Smooth muscle cell of the coronary artery (primary cell): ENCODE measurements at places on chromosomes 12 and 14. TPM values are rescaled to one million over a fixed set of nuclear protein-coding genes. Genes with fewer than 3 reads are reported as not detected.

The GNB3 gene
- 1.7 and 1.8 TPM in 2 replicates for total RNA-seq

The KLRG1 gene
- 0.15 and 0.35 TPM in 2 replicates for total RNA-seq

The CRIP1 gene
- 1.2 and 7.7 TPM in 2 replicates for total RNA-seq

The CACNA1C gene
- total RNA-seq, result 1.7 and 7.4 TPM in 2 replicates

The TCL1B gene
- not detected in 2 replicates for total RNA-seq

The ACOT6 gene
- not detected in 2 replicates for total RNA-seq

The MAPK1IP1L gene
- total RNA-seq, result 3.6 and 10.4 TPM in 2 replicates

The VAMP1 gene
- total RNA-seq, result 8.6 and 19.4 TPM in 2 replicates

The SGPP1 gene
- 10.1 and 18.9 TPM in 2 replicates for total RNA-seq

The OR2AP1 gene
- not detected in 2 replicates for total RNA-seq

The C3AR1 gene
- under 0.01 and 0.30 TPM in 2 replicates for total RNA-seq

The TSPAN8 gene
- 0.35 and 154 TPM in 2 replicates for total RNA-seq

The TMPRSS12 gene
- total RNA-seq, result not detected in 2 replicates

The LRRK2 gene
- total RNA-seq, result 1.7 and 9.2 TPM in 2 replicates

The RFX4 gene
- total RNA-seq, result not detected in 2 replicates

The CYP46A1 gene
- 0.08 and 0.59 TPM in 2 replicates for total RNA-seq

The AQP2 gene
- total RNA-seq, result not detected in 2 replicates

The ABHD12B gene
- not detected in 2 replicates for total RNA-seq

The JAG2 gene
- 1.6 and 4.2 TPM in 2 replicates for total RNA-seq

The PTCSC3 gene
- total RNA-seq, result not detected in 2 replicates

The PPFIA2 gene
- 0.08 and 2.5 TPM in 2 replicates for total RNA-seq

The RILPL1 gene
- total RNA-seq, result 10.1 and 16.0 TPM in 2 replicates

The PLXNC1 gene
- 1.1 and 19.5 TPM in 2 replicates for total RNA-seq

The TAS2R31 gene
- 1.2 and 2.3 TPM in 2 replicates for total RNA-seq

The SMCO2 gene
- 0.08 TPM in 1 of 2 replicates, not detected in the other for total RNA-seq

The RPL10L gene
- not detected in 2 replicates for total RNA-seq

The SLC25A47 gene
- total RNA-seq, result not detected in 2 replicates

The CMTM5 gene
- total RNA-seq, result not detected in 2 replicates

The EFS gene
- 1.1 and 4.9 TPM in 2 replicates for total RNA-seq

The APEX1 gene
- total RNA-seq, result 74.9 and 95.9 TPM in 2 replicates

The TMTC2 gene
- total RNA-seq, result 8.0 and 13.4 TPM in 2 replicates

The VASH1 gene
- 2.8 and 3.8 TPM in 2 replicates for total RNA-seq

The PDZRN4 gene
- 1.1 TPM in 1 of 2 replicates, not detected in the other for total RNA-seq

The KCNC2 gene
- total RNA-seq, result under 0.01 TPM in 1 of 2 replicates, not detected in the other

The KLHDC1 gene
- 2.9 and 9.4 TPM in 2 replicates for total RNA-seq

The KRT3 gene
- not detected in 2 replicates for total RNA-seq

The ACRBP gene
- 0.23 TPM in 1 of 2 replicates, not detected in the other for total RNA-seq

The BDKRB2 gene
- 0.08 and 61.8 TPM in 2 replicates for total RNA-seq

The MBIP gene
- total RNA-seq, result 5.5 and 7.0 TPM in 2 replicates

The HNRNPC gene
- total RNA-seq, result 607 and 733 TPM in 2 replicates

The HOXC13 gene
- total RNA-seq, result not detected in 2 replicates

The SLC2A14 gene
- not detected in 2 replicates for total RNA-seq

The GPR65 gene
- total RNA-seq, result 0.12 and 0.15 TPM in 2 replicates

The AICDA gene
- 0.08 TPM in 1 of 2 replicates, not detected in the other for total RNA-seq

The GPRC5D gene
- total RNA-seq, result 0.12 TPM in 1 of 2 replicates, not detected in the other

The EIF2S3B gene
- 15.0 and 23.9 TPM in 2 replicates for total RNA-seq

The VRTN gene
- total RNA-seq, result not detected in 2 replicates

The DAO gene
- under 0.01 TPM in 1 of 2 replicates, not detected in the other for total RNA-seq

The GALNT8 gene
- total RNA-seq, result under 0.01 TPM in 1 of 2 replicates, not detected in the other
